Esophagus squamous epithelium (tissue), 5 donors: ENCODE measurements at places on chromosomes 7 and 10.

DNA sequence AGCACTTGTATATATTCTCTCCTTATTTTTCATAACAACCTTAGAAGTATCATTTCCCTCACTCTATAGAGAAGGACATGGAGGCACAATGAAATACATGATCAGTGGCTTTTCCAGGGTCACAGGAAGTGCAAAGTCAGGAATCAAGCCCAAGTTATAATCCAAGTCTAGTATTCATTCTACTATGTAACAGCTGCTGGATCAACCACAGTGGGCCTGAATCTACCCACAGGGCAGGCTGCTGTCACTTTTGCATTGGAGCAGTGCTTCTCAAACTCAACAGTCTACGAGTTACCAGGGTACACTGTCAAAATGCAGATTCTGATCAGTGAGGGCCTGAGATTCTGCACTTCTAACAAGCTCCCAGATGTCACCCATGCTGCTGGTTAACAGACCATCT, 18.3 kb downstream of the ZDHHC16 start:
- no peak for DNase-seq

DNA sequence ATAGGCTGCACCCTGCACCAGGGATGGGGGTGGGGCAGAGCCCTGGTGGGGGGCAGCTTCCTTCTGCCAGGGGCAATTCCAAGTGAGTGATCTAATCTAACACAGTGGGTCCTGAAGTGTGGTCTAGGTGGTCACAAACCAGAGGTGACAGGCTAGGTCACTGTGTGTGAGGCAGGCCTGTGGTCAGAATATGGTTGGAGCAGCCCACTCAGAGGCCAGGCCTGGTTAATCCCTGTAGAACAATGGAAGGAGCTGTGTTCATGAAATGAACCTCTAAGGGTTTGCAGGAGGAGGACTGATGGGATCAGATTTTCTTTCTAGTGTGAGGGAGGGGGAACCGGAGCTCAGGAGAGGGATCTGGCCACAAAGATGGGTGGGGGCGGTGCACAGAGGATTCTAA, 10.0 kb upstream of the TSPAN14 start:
- no peak for DNase-seq

GRCh38 chr7:159144758-159145489, at the start of gene VIPR2:
Gene VIPR2, minus strand, starts transcription at chr7:159144867. Its CDS starts 96 bp downstream, at chr7:159144771.
- DNase-seq = no peak

DNA sequence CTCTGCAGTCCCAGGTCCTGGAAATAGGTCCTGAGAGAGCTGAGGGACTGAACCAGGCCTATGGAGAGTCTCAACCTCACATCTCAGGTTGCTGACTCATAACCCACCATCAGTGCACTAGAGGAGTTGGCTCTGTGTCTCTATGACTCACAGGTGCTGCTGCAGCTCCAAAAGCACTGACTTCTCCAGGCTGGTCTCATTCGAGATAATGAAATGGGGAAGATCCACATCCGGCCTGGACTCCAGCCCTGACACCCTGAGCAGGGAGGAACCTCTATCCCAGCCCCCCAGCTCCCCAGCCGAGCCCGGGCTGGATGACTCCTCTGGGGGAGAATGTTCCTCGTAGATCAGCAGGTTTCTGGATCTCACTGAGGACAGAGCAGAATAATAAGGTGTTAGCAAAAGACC, 35.5 kb upstream of the DGKI start:
- no peak for DNase-seq

DNA sequence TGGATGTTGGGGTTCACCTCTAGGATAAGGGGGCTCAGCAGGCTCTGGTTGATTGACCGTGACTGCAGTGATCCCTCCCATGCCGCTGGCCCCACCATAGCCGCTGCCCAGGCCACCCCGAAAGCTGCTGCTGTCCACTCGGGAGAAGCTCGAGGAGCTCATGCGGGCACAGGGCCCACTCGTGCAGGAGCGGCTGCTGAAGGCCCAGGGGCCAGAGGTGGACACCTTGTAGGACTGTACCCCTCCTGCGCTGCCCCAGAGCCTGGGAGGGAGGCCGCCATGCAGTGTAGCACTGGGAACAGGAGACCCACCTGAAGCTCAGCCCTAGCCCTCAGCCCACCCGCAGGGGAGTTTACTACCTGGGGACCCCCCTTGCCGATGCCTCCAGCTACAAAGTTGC, 70.0 kb downstream of the CHRM2 start:
- no peak for DNase-seq

- DNase-seq = no peak
Observed at GRCh38 chr10:92965314-92965713, 95.3 kb upstream of the CYP26C1 start.

- DNase-seq = no peak
Observed at GRCh38 chr10:133042061-133042460, 45.7 kb upstream of the ADGRA1 start.

DNA sequence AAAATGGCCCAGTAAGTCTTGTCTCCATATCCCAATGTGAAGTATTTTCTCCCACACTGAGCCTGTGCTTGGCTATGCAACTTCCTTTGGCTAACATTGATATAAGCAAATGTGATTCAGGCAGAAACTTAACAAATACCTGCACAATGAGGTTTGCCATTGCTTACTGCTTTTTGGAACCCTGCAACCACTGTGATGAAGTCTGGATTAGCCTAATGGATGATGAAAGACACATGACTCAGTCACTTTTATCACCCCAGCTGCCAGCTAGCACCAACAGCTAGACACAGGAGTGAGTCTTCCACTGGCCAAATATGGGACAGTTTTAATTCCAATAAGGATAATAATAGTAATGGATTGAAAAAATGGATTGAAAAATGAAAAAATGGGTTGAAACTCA, 854.5 kb downstream of the GRM8 start:
- no peak for DNase-seq
